ENCODE measurements at places on chromosomes 13 and 19.

GRCh38 chr19:14337510-14337909, 43.7 kb upstream of the ADGRE5 start:
- peak; percentile 16 for DNase-seq

- no peak for DNase-seq
Measured at GRCh38 chr13:31088826-31089420, 72.8 kb downstream of the HSPH1 start.

- DNase-seq = no peak
Measured at GRCh38 chr19:15498910-15499309, 9.4 kb upstream of the CYP4F22 start.

DNA sequence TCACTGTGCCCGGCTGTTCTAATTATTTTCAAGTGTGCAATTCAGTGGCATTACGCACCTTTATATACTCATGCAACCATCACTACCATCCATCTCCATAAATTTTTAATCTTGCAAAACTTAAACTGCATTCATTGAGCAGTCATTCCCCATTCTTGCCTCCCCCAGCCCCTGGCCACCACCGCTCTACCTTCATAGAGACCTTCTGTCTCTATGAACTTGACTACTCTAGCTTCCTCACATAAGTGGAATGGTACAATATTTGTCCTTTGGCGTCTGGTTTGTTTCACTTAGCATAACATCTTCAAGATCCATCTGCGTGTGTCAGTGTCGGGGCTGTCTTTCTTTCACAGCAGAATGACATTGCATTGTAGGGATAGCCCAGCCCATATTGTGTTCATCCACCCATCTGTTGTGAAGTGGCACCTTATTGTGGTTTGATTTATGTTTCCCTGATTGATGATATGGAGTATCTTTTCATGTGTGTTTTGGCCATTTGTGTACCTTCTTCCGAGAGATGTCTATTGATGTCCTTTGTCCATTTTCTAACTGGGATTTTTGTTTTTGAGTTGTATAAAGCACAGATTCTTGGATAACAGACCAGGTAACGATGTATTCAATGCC, 64.8 kb upstream of the FLT1 start:
- DNase-seq = no peak

DNA sequence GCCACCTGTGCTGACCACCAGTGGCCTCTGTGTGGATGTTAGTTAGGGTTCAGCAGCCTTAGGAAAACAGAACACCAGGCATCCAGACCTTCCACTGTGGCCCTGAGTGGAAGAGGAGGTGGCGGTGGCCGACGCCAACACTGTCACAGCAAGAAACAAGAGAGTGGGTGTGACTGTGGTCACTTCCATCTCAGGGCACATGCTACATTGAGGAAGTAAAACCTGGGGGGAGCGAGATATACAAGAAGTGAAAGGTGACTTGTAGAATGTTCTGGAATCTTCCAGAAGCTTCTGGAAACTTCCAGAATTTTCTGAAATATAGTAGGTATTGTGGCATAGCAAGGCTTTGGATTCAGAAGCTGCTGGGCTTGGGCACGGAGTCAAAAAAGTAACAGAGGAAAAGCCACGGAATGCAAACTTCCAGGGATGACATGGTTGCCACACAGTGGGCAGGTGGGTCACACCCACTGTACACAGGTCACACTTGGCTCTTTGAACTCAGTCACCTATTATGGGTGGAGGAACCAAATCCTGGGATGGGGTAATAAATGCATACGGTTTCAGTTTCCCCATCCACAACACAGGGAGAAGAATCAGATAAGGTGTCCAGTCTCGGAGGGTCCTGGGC, 24.3 kb downstream of the GNG7 start:
- no peak for DNase-seq

GRCh38 chr19:14156971-14157717, 20.8 kb upstream of the ASF1B start:
- no peak for DNase-seq

GRCh38 chr19:18601875-18602274, 4.7 kb downstream of the CRLF1 start:
- DNase-seq = no peak

DNA sequence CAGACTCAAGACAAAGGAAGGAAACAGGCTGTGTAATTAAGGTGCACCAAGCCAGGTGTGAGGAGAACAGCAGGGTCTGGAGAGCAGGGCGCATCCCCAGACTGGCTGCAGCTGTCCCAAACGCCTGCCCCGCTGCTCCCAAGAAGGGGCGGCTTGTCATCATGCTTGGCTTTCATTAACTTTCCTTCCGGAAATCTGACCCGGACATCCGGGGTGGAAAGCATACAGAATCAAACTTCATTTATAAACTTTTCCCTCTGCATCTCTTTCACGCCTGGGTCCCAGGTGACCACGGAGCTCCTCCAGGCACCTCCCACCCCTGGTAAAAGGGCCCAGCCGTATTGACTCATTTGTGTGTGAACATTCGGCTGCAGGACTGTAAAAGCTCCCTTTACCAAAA, 31.7 kb downstream of the TSHZ3 start:
- DNase-seq = no peak

DNA sequence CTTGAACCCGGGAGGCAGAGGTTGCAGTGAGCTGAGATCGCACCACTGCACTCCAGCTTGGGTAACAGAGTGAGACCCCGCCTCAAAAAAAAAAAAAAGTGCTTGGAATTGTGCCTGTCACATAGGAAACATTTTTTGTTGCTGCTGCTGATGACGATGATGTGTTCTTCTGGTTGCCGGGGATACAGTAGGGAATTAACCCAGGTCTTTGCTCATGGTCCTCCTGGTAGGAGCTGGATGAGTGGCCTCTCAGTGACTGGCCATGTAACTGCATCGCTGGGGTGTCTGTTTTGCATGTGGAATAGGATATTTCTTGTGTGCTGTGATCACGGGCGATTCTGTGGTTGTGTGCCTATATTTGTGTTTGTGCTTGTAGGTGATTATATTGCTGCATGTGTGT, 4.7 kb upstream of the CNFN start:
- DNase-seq = no peak

- no peak for DNase-seq
Measured at GRCh38 chr19:50417111-50418081, 1.3 kb upstream of the SPIB start.

- DNase-seq = no peak
Measured at GRCh38 chr19:10742476-10742875, 24.6 kb downstream of the DNM2 start.

DNA sequence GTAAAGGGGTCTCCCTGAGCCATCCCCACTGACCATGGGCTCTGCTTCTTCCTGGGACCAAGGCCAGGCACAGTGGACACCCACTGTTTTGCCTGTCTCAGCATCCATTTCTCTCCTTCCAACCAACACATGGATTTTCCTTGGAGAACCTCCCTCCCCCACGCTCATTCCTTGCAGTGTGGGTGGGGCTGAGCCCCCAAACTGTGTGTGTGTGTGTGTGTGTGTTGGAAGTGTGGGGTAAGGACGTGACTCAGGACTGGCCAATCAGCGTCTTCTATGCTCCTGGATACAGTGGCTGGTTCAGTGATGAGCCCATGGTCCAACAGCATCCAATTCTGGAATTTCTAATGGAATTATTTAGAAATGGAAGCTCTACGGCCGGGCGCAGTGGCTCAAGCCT, 18.7 kb downstream of the CEBPA start:
- DNase-seq = no peak

DNA sequence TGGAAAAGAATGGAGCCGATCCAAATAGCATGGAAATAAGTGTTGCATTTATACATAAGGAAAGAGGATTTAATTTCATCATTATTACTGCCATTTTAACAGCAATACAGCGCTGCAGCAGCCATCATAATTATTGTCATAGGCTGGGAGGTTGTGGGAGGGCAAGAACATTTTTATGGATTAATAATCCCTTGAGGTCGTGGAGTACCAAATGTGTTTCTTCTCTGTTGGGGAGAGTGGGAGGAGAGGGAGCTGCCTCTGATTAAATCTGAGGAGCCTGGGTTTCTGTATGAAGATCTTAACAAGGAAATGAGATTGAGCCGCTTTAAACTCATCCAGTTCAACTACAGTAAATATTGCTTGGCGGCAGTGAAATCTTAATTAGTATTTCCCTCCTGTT, 805.9 kb downstream of the PCDH17 start:
- no peak for DNase-seq

GRCh38 chr13:26382835-26383234, 128.9 kb downstream of the CDK8 start:
- no peak for DNase-seq

- DNase-seq = no peak
Measured at GRCh38 chr19:49022116-49022515, 2.0 kb downstream of the CGB3 start.

GRCh38 chr19:4313847-4314490, 9.6 kb downstream of the FSD1 start:
- no peak for DNase-seq

- no peak for DNase-seq
Measured at GRCh38 chr19:40159744-40160143, 31.5 kb upstream of the MAP3K10 start.

GRCh38 chr13:74187564-74187963, 53.4 kb upstream of the KLF12 start:
- no peak for DNase-seq

DNA sequence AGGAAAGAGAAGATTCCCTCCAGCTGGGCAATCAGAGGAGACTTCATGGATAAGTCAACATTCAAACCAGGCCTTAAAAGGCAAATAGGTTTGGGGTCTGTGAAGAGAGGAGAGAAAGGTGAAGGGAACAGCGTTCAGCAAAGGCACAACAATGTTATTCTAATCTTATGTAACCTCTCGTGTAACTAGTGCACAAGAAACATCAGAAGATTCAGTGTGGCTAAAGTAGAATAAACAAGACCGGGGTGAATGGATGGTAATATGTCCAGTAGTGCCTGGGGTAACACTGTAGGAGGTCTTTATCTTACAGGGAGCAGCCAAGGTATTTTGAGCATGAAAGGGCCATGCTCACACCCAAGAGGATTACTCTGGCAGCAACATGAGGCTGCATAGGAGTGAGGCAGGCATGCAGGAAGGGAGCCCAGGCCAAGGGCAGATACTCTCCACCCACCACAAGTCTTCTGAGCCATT, 24.1 kb downstream of the LHFPL6 start:
- DNase-seq = no peak

- DNase-seq = no peak
Measured at GRCh38 chr13:31369213-31369612, 169.4 kb downstream of the B3GLCT start.

DNA sequence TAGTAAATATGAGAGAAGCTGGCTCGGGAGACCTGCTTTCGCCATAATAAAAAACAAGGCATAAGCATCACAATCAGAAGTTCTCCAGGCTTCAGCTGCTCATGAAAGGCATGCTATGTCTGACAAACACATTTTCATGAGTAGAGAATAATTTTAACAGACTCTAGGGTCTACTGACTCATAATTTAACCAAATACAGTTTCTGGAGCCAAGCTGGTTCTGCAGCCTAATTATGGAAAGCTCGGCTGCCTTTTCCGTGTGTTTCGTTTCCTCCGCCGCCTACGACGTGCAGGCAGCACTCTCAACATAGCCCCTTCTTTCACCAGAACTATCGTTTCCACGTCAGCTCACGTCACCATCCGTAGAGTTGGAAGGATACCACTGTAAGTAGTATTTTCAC, 5.7 kb downstream of the MCF2L start:
- no peak for DNase-seq

DNA sequence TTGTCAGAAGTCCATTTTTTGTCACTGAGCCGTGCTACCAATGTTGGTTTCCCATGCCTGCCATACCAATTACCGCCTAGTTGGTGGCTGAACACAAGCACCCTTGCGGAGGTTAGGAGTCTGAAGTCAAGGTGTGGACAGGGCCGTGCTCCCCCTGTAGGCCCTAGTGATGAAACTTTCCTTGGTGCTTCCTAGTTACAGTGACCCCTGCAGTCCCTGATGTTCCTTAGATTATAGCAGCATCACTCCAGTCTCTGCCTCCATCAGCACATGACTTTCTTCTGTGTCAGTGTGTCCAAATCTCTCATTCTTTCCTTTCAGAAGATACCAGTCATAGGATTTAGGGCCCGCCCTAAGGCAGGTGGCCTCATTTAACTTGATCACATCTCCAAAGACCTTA, 99.0 kb downstream of the MYO16 start:
- DNase-seq = no peak

GRCh38 chr19:28075229-28075628, 1137.7 kb downstream of the UQCRFS1 start:
- DNase-seq = no peak

DNA sequence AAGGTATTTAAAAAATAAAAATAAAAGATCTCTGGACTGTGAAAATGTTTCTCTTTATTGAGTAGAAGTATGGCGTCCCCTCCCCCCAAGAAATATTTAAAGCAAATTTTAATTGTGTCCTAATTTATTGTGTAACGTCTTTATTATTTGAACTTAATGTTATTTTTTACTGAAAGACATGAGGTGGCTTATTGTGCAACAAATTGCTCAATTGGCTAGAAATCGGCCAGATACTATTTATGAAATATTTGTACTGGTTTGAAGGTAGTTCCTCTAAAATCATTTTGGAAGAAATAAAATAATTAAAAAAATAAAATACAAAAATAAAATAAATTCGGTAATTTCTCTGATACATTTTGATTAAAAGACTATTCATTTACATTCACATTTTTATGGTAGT, 162.3 kb downstream of the DACH1 start:
- DNase-seq = no peak

DNA sequence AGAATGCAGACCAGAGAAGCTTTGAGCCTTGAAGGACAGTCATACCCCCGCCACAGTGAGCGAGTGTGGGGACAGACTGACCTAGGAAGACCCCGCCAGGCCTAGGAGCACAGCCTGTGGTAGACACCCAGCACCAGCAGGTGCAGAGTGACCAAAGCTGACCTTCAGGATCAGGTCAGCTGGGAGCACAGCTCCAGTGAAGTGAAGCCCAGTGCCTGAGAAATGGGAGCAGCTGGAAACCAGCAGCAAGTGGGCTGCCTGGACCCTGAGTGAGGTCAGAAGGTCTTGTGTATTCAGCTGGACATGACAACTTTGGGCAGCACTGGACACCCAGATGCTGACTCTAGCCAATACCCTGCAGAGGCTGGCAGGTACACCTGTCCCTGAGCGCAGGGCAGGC, 268.9 kb downstream of the TEX29 start:
- DNase-seq = no peak

DNA sequence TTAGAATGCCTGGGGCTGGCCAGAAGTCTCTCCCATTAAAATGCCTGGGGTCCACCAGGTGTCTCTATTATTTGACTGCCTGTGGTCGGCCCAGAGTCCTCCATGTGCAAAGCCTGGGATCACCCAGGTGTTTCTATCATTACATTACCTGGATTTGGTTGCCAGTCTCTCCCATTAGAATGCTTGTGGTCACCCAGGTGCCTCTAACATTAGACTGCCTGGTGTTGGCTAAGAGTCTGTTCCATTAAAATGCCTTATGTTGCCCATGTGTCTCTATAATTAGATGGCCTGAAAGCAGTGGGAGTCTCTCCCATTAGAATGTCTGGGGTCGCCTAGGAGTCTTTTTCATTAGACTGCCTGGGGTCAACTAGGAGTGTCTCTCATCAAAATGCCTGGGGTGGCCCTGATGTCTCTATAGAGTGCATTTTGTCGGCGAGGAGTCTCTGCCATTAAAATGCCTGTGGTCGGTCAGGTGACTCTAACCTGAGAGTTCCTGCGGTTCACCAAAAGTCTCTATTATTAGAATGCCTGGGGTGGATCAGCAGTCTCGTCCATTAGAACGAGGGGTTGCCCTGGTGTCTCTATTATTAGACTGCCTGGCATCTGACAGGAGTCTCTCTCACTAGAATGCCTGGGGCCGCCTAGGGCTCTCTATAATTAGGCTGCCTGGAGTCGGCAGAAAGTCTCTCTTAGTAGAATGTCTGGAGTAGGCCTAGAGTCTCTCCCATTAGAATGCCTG, 1540.5 kb downstream of the UQCRFS1 start:
- no peak for DNase-seq

GRCh38 chr13:113098162-113098732, 7.3 kb upstream of the F7 start:
- DNase-seq = no peak

- DNase-seq = no peak
Measured at GRCh38 chr13:64688893-64689677, 2541.1 kb downstream of the PCDH9 start.

All from T-helper 22 cell (primary cell).